Activated T-cell treated with anti-CD3 and anti-CD28 coated beads for 48 hours (primary cell): ENCODE measurements at places on chromosomes 2 and 18.
A peak's percentile ranks its signal among the peaks of the same experiment; 100 is the strongest.

DNA sequence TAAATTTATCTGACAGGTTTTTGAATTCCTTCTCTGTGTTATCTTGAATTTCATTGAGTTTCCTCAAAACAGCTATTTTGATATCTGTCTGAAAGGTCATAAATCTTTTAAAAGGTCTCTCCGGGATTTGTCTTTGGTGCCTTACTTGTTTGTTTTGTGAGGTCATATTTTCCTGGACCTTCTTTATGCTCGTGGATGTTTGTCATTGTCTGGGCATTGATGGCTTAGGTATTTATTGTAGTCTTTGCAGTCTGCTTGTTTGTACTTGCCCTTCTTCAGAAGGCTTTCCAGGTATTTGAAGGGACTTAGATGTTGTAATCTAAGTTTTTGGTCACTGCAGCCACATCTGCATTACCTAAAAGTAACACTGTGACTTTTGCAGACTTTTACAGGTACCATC lies 355.2 kb downstream of the PARD3B start:
- no peak for DNase-seq

DNA sequence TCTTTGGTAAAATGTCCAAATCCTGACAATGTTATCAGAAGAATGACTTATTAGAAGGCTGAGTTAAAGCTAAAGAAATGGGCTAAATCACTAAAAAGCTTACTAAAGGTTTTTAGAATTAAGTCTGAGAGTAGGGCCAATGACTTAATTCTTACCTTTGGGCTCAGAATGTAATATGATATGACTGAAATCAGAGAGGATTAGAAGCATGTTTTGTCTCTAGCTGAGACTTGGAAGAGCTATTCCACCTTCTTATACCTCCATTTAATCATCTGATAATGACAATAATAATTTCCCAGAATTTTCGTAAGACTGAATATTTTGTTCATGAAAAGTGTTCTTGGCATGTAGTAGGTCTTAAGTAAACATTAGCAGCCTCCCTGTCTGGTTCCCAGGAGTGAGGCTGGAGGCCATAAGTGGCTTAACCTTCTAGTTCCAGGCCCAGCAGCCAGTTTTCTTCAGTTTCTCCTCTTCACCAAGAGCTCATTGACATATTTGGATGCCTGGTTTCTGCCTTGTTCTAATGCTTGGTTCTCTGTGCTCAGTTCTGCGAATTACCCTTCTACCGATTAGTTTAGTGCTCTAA lies 25.5 kb upstream of the E2F6 start:
- DNase-seq: no peak

GRCh38 chr2:214361116-214361515 lies 49.7 kb upstream of the VWC2L start:
- DNase-seq: no peak

GRCh38 chr2:218880102-218880858 lies at the start of gene WNT10A:
Gene WNT10A (plus strand): TSS chr2:218880852. CDS start chr2:218880996, 144 bp downstream.
- DNase-seq: peak; percentile 56

DNA sequence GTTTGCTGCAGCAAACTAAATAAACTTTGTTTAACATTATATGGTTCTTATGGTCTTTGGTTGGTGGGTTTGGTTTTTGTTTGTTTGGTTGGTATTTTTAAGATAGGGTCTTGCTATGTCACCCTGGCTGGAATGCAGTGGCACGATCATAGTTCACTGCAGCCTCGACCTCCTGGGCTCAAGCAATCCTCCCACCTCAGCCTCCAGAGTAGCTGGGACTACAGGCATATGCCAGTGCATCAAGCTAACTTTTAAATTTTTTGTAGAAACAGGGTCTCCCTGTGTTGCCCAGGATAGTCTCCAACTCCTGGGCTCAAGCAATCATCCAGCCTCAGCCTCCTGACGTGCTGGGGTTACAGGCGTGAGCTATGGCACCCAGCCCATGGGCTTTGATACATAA lies 7.1 kb upstream of the RPRD1A start:
- no peak for DNase-seq

DNA sequence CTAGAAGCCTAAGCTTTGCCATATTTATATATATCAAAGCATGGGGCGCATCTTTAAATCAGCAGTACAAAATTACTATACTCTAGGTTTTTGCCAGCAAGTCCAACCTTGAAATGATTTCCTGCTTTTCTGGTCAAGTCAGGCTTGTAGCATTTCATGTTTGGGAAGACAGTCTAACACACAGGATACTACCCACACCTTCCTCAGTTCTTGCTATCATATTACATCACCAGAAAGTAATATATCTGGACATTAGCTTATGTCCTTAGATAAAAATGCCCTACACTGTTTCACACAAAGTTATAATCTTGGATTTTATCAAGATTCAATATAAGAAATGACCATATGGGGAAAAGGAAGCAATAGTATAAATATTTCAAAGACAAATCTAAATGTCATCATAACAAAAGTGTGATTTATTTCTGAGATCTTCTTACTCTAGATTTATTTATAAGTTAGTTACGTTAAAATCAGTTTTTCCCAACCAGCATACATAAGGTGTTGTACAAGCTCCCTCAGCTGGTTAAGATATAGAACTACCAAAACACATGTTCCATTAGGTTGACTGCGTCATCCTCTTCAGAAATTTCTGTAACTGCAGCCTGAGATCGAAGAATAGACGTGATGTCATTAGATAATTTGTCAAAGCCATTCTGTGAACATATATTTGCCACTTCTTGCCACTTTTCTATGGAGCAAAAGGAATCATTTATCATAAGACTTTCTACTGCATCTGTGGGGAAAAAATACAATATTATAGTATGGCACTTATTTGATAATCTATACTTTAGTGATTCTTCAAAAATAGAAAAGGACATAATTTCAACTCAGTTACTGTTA lies 56.6 kb downstream of the CLHC1 start:
- DNase-seq: no peak

DNA sequence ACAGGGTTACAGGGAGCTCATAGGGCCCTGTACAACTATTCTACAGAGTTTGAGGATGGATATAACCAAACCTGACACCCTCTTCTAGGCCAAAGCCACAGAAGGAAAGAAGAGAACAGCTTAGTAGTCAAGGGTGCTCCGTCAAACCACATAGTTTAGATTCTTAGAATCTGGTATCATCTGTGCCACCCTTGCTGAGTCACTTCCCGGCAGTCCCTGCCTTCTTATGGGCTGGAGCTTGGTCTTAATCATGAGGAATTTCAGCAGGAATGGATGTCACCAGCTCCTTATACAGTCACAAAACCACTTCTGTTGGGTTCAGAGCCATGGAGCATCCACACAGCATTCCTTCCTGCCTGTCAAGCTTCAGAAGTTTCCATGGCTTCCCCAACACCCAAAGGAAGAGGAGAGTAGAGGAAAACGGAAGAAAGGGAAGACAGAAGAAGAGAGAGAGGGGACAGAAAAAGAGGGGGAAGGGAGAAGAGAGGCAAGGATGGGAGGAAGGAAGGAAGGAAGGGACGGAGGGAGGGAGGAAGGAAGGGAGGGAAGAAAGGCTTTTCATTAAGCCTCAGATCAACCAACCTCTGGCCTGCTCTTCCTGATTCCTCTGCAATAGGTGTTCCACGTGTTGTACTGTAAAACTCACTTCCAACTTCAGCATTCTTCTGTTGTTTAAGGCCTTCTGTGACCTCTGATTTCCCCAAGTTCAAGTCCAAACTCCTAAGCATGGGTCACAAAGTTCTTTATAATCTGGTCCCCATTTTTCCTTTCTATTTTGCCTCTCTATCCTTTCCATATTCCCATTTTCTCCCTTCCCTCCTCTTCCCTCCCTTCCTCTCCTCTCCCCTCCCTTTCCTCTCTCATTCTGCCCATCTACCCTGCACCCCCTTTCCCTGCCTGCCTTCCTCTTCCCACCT lies 246.1 kb upstream of the TNP1 start:
- DNase-seq: no peak

DNA sequence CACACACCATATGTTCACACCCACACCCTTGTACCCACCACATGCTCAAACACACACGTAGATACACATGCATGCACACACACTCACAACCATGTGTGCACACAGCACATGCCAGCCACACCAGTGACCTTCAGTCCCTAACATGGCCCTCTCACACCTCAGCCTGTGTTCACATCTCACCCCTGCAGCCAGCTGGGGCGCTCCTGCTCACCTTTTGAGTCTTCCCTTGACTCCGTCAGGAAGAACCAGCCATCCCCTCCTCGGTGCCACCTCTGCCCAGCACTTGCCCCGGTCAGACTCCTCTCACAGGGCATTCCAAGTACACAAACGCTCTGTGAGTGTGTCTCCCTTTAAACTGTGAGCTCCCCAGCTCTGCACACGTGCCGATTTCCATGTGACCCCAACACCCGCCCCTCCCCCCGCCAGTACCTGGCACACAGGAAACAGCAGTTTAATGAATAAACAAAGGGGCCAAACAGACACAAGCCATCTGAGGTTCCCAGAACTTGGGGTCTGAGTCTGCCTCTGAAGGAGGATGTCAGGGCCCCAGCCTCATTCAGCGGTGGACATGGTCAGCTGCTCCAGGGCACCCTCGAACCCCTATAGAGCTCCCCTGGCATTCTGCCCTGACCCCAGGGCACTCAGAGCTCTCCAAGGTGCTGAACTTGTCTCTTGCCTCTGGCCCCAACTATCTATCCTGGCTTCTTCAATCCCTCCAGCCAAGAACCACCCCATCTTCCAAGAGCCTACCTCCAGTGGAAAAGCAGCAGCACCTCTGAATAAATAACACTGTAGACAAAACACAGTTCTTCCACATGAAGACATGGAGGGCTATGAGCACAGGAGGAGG lies 252.9 kb downstream of the ATAD2B start:
- DNase-seq: no peak
